Tibial artery (tissue), 4 donors: ENCODE measurements at places on chromosomes 2 and 18.
A peak's percentile ranks its signal among the peaks of the same experiment; 100 is the strongest.

- DNase-seq: no peak
Measured at GRCh38 chr18:6881034-6881820, 151.7 kb downstream of the ARHGAP28 start.

DNA sequence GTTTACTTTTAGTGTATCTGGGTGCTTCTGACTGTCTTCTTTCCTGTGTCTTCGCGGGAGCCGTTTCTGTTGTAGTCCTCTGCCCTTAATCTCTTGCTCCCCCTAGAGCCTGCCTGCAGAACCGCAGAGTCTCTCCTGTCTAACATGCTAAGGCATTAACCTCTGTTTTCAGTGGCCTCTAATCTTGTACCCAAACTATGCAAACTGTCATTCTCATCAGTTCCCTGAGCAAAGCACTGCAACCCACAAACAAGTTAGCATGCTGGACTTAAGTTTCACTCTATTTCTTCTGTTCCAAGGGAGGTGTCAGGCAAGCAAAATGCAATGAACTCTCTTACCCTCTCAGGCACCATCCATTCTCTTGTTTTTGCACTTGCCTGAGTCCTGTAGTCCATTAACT, 138.4 kb downstream of the OTX1 start:
- no peak for DNase-seq

GRCh38 chr2:96092573-96092877, 23.8 kb downstream of the ADRA2B start:
- no peak for DNase-seq

GRCh38 chr2:96847586-96847985, 3.8 kb upstream of the ANKRD23 start:
- no peak for DNase-seq

GRCh38 chr2:142603759-142604158, 273.7 kb upstream of the KYNU start:
- no peak for DNase-seq

- DNase-seq: no peak
Measured at GRCh38 chr18:55362303-55362702, 225.7 kb downstream of the TCF4 start.

GRCh38 chr18:13447621-13448334, 229.2 kb downstream of the LDLRAD4 start:
- DNase-seq: peak; percentile 85

DNA sequence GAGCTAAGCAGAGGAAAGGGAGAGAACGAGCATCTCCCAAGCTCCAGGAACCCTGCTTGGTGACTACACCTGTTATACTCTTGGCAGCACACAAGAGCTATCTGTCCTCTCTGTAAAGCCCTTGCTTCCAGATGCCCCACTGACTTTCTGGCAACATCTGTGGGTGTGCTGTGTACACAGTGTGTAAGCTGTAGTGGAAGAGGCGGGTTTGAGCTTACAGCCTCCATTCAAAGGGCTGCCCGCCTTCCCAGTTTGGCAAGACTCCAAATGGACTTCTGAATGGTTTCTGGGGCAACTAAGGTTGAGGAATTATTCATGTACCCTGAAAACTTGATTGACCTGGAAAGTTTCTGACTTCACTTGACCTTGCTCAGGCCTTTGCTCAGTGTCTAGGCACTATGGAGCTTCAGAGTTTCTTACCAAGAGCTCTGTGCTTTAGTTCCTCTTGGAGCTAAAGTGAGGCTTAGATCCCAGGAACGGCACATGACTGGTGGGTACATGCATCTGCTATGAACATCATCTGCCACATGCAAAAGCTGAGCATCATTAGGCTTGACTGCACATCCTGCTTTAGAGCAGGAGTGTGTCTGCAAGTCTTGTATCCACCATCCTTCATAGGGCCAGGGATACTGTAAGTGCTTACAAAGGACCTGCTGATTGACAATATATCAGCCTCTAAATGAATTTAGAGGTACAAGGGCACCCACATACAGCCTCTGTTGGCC, 290.9 kb upstream of the SIX2 start:
- DNase-seq: no peak

DNA sequence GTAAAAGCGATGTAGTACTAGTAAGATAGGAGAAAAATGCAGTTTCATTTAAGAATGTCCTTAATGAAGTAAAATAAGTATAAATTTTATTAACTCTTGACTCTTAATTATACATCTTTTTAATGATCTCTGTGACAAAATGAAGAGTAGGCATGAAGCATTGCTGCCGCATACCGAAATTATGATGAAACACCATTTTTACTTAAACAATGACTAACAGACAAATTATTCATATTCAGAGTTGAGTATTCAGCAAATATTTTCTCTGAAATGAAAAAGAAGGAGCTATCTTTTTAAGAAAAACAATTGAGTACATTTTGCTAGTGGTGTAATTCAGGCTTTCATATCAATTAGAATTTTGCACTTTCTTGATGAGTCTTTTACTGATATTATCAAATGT, 150.6 kb upstream of the DOCK10 start:
- no peak for DNase-seq

GRCh38 chr2:241507430-241508239, 749 bp downstream of the STK25 start:
- DNase-seq: peak; percentile 75

- DNase-seq: peak; percentile 46
Measured at GRCh38 chr18:44895176-44895798, 214.6 kb downstream of the SETBP1 start.

- no peak for DNase-seq
Measured at GRCh38 chr2:30677861-30678385, 129.3 kb downstream of the CAPN13 start.

DNA sequence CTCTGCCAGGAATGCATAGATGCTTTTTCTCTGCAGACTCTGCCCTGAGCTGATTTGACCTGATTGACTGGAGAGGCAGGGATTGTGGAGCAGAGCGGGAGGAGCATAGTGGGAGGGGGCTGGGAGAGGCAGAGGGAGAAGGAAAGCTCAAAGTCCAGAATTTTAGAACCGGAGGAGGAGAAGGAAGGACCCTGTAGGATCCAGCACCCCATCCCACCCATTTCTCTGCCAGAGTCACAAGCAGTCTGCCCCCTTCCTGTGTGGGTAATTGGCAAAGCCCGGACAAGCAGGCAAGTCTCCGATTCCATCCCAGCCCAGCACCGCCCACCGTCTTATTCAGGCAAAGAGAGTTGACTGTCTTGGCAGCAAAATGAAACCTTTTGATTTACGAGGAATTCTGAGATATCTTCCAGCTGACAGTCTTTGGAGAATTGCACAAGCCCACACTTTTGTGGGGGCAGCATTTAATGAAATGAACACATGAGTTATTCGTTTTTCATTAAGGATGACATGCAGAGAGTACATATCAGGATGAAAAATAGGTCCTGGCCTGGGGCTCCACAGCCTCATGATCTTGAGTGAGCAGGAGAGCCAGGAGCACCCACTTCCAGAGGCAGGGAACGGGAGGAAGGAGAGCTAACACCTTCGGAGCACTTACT, 103.1 kb downstream of the MCFD2 start:
- DNase-seq: peak; percentile 93

GRCh38 chr2:102736110-102736409, 25.8 kb upstream of the TMEM182 start:
- no peak for DNase-seq

GRCh38 chr18:46892842-46893241, 24.5 kb downstream of the PIAS2 start:
- DNase-seq: no peak
